Caco-2 (cell line): ENCODE measurements at places on chromosomes 2 and 18. TPM values are rescaled to one million over a fixed set of nuclear protein-coding genes. Genes with fewer than 3 reads are reported as not detected.

SLC9A2 gene
- total RNA-seq = 10.5 and 14.4 TPM in 2 replicates

TDRD15 gene
- not detected in 2 replicates for total RNA-seq

GPR35 gene
- total RNA-seq = 21.3 and 21.5 TPM in 2 replicates

NAT8 gene
- total RNA-seq = not detected in 2 replicates

TSGA10 gene
- 8.9 and 9.9 TPM in 2 replicates for total RNA-seq

TCF23 gene
- not detected in 2 replicates for total RNA-seq

PRKRA gene
- total RNA-seq = 58.3 and 60.2 TPM in 2 replicates

IL36B gene
- not detected in 2 replicates for total RNA-seq

FLACC1 gene
- 0.86 and 0.91 TPM in 2 replicates for total RNA-seq

KCNJ3 gene
- total RNA-seq = not detected in 2 replicates

IL36G gene
- not detected in 2 replicates for total RNA-seq

DAPL1 gene
- not detected in 2 replicates for total RNA-seq

SCRN3 gene
- total RNA-seq = 23.6 and 26.4 TPM in 2 replicates

- no peak for DNase-seq
- H3K27me3 ChIP-seq = no peaks in the 10 kb centered on the region
- no peak overlapping the region for H3K27ac ChIP-seq
- no peak overlapping the region for H3K4me3 ChIP-seq
Observed at GRCh38 chr2:83528767-83529166, 930.3 kb downstream of the SUCLG1 start.

GRCh38 chr2:131023758-131024157 is 69.5 kb downstream of the FAM168B start:
- H3K4me3 ChIP-seq = no peak overlapping the region
- H3K27me3 ChIP-seq = no peaks in the 10 kb centered on the region

DNA sequence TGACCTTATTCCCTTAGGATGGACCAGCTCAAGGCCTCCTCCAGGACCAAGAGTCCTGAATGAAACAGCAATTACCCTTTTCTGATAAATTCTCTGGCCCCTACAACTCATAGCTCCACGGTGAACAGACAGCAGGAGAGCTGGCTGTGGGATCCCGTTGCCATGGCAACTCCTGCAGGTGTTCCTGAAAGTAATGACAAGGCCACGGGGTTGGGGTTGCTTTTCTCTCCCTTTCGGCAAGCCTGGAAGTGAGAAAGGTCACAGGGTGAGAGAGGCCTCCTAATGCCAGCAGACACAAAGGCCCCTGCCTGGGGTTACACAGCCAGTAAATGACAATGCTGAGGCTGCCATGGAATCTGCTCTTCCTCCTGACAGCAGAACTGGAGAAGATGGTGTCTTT is 403.0 kb downstream of the NBAS start:
- H3K4me1 ChIP-seq = peaks cover 15% of the 10 kb centered on the region
- no peak overlapping the region for H3K27ac ChIP-seq
- no peak for DNase-seq
- H3K36me3 ChIP-seq = no peaks in the 10 kb centered on the region

DNA sequence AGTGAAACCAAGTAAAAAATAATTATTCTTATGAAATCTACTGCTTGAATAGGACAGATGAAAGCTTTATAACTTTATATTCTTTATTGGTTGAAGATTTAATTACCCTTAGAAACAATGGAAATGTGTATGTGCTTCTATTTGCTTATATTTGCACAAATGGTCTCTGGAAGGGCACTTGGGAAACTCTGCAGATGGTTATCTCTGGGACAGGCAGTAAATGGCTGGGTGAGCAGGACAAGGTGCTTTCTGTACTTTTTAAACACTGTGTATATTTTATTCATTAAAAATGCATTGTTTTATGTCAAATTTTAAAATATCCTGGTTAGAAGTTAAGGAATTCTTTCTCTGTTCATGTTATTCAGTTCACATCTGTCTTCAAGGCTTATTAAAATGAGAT is 131.1 kb downstream of the LRRTM4 start:
- no peak for DNase-seq
- no peak overlapping the region for H3K4me3 ChIP-seq
- no peak overlapping the region for H3K27ac ChIP-seq
- H3K27me3 ChIP-seq = no peaks in the 10 kb centered on the region

- H3K4me3 ChIP-seq = no peak overlapping the region
- DNase-seq = no peak
- no peaks in the 10 kb centered on the region for H3K4me1 ChIP-seq
- H3K27ac ChIP-seq = no peak overlapping the region
Observed at GRCh38 chr2:149192427-149192826, 138.0 kb upstream of the LYPD6 start.

GRCh38 chr2:109271920-109272319 is 142.9 kb downstream of the SH3RF3 start:
- no peak overlapping the region for H3K4me3 ChIP-seq
- no peak for DNase-seq
- H3K27ac ChIP-seq = no peak overlapping the region
- no peaks in the 10 kb centered on the region for H3K36me3 ChIP-seq
- H3K27me3 ChIP-seq = peaks cover 3% of the 10 kb centered on the region

DNA sequence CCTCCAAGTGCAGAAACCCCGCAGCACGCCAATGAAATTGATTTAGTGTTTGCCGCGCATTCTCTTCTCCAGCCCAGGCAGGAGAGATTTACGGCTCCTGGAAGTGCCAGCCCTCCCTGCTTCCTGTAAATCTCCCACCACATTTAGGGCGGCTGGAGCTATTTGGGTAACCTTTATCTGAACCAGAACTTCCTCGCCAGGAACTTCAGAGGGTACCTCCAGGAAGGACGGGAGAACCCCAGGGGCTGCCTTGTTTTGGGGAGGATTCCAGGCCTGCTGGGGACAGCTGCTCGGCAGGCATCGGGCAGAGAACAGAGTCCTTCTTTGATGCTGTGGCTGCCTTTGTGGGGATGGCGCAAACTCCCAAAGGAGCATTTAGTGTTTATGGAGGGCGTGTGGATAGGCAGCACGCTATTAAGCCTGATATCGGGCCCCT is 122.0 kb upstream of the MYCN start:
- no peaks in the 10 kb centered on the region for H3K27me3 ChIP-seq
- H3K4me3 ChIP-seq = no peak overlapping the region
- H3K27ac ChIP-seq = no peak overlapping the region
- DNase-seq = no peak

GRCh38 chr18:30676053-30676480 is 366.5 kb downstream of the DSC3 start:
- DNase-seq = no peak
- no peak overlapping the region for H3K4me3 ChIP-seq
- no peaks in the 10 kb centered on the region for H3K4me1 ChIP-seq
- no peaks in the 10 kb centered on the region for H3K27me3 ChIP-seq
- no peaks in the 10 kb centered on the region for H3K36me3 ChIP-seq

DNA sequence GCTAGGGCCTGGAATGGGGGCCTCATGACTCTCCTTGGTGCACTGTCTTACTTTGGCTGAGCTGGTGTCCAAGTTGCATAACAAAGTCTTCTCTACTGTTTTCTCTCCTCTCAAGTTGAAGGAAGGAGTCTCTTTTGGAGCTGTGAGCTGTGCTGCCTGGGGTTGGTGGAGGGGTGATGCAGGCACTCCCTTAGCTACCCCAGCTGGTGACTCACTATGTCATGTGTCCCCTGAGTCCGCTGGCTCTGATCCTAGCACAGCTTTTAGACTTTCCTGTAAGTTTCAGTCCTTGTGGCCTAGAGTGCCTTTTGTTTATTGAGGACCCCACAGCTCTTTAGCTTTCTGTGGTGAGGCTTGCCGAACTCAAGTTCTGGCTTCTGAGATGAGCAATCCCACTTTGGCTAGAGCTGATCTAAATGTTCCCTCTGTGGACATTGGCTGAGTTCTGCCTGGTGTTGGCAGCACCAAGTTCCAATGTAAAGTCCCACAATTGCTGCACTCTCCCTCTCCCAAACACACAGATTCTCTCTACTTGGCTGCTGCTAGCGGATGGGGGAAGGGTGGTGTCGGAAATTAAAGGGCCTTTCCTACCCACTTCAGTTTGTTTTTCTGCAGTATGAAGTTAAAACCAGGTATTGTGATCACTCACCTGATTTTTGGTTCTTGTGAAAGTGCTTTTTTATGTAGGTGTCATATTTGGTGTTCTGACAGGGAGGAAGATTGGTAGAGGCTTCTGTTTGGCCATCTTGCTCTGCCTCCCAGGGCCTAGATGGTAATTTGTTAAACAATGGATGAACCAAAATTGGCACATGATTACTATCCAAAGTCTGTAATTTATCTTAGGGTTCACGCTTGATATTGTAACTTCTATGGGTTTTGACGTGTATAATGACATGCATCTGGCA is 83.2 kb downstream of the COMMD1 start:
- peaks cover 6% of the 10 kb centered on the region for H3K4me1 ChIP-seq
- no peaks in the 10 kb centered on the region for H3K36me3 ChIP-seq
- no peak for DNase-seq
- H3K27me3 ChIP-seq = no peaks in the 10 kb centered on the region

- H3K4me3 ChIP-seq = no peak overlapping the region
- 0 out of 2 replicates have a peak, but pooled peaks cover 5% of the 10 kb centered on the region for H3K4me1 ChIP-seq
- no peak for DNase-seq
- no peaks in the 10 kb centered on the region for H3K27me3 ChIP-seq
- no peaks in the 10 kb centered on the region for H3K36me3 ChIP-seq
- no peak overlapping the region for H3K27ac ChIP-seq
Observed at GRCh38 chr2:33620-34019, 12.7 kb downstream of the FAM110C start.

DNA sequence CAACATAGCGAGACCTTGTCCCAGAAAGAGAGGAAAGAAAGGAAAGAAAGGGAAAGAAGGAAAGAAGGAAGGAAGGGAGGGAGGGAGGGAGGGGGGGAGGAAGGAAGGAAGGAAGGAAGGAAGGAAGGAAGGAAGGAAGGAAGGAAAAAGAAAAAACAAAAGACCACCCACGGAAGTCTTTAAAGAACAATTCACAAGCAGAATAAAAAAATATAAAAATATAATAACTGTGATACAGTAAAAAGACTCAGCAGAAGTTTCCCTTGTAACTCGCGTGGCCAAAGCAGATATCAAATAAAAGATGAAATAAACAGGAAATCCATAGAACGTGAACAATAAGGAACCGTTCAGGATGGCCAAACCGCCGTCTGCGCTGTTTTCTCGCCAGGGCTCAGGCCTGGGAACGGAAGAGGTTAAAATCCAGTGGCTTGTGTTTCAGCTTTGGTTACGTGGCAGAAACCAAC is 1.2 kb upstream of the SLC1A4 start:
- peak overlapping the region; percentile 60 for H3K4me3 ChIP-seq
- DNase-seq = no peak
- no peaks in the 10 kb centered on the region for H3K27me3 ChIP-seq
- H3K27ac ChIP-seq = peak overlapping the region; percentile 28
- H3K4me1 ChIP-seq = peaks cover 11% of the 10 kb centered on the region
- no peaks in the 10 kb centered on the region for H3K36me3 ChIP-seq

GRCh38 chr2:66568650-66569300 is 133.8 kb downstream of the MEIS1 start:
- H3K36me3 ChIP-seq = no peaks in the 10 kb centered on the region
- DNase-seq = no peak
- no peaks in the 10 kb centered on the region for H3K27me3 ChIP-seq
- H3K4me1 ChIP-seq = peaks cover 22% of the 10 kb centered on the region
- H3K27ac ChIP-seq = no peak overlapping the region

DNA sequence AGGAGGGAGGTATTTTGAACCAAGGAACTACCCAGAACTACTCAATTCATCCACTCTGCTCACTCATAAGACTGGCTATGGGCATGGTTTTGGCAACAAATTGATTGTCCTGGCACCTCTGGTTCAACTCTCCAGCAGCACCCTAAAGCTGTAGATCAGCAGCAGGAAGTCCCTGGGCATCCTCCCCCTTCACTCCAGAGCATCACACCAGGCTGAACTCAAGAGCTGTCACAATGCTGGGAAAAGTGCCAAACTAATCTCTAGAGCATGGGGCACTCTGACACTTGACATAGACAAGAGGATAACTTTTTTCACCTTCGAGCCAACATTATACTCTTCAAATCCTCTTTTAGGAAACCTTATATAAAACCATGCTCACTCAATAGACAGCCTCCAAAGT is 154.1 kb upstream of the RBBP8 start:
- no peaks in the 10 kb centered on the region for H3K27me3 ChIP-seq
- no peak overlapping the region for H3K4me3 ChIP-seq
- DNase-seq = no peak
- H3K27ac ChIP-seq = no peak overlapping the region
- H3K36me3 ChIP-seq = no peaks in the 10 kb centered on the region

- H3K27me3 ChIP-seq = no peaks in the 10 kb centered on the region
- H3K4me1 ChIP-seq = peaks cover 7% of the 10 kb centered on the region
- no peak overlapping the region for H3K27ac ChIP-seq
- DNase-seq = no peak
Observed at GRCh38 chr2:119415630-119416029, 16.0 kb upstream of the TMEM37 start.

DNA sequence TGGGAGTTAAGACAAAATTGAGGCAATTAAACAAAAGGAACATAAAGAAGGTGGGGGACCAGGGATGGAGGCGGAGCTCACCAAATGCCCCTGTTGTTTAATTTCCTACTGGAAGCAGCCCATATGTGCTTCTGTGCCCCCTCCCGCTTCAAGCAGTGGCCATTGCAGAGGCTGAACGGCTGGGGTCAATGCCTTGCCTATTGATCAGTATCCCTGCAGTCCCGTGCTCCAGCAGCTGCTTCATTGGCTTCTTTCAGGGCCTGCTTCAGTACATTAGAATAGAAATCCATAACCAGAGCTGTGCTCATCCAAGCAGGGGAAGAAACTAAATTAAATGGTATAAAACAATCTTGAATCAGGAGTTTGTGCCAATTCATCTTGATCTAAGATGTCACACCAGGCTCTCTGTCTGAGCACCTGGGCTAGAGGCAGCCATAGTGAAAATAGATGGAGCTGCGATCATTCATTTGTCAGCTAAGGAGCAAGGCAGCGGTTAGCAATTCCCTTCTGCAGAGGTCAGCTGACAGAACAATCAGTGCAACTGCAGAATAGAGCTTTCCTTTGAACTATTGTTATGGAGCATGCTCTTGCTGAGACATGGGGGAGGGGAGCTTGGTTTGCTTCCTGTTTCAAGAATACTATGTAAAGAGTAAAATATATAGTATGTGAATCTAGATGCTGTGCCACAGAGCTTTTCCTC is 222.4 kb downstream of the WDR7 start:
- H3K4me1 ChIP-seq = no peaks in the 10 kb centered on the region
- H3K36me3 ChIP-seq = no peaks in the 10 kb centered on the region
- no peak overlapping the region for H3K27ac ChIP-seq

- no peaks in the 10 kb centered on the region for H3K36me3 ChIP-seq
- no peak overlapping the region for H3K4me3 ChIP-seq
- H3K27me3 ChIP-seq = no peaks in the 10 kb centered on the region
- no peaks in the 10 kb centered on the region for H3K4me1 ChIP-seq
Observed at GRCh38 chr18:41933778-41934177, 21.3 kb upstream of the PIK3C3 start.
